ENCODE measurements at places on chromosomes 5 and 9. TPM values are rescaled to one million over a fixed set of nuclear protein-coding genes. Genes with fewer than 3 reads are reported as not detected.

FOXI1 gene
- not detected for total RNA-seq

FKBP15 gene
- total RNA-seq, result 17.6 TPM

GRCh38 chr5:107894361-107894760 lies 223.6 kb upstream of the EFNA5 start:
- DNase-seq, result no peak
- H3K4me1 ChIP-seq, result no peaks in the 10 kb centered on the region
- no peaks in the 10 kb centered on the region for H3K27me3 ChIP-seq
- H3K36me3 ChIP-seq, result no peaks in the 10 kb centered on the region
- H3K27ac ChIP-seq, result no peak overlapping the region

OR1J2 gene
- total RNA-seq, result not detected

RMI1 gene
- 4.1 TPM for total RNA-seq

DNA sequence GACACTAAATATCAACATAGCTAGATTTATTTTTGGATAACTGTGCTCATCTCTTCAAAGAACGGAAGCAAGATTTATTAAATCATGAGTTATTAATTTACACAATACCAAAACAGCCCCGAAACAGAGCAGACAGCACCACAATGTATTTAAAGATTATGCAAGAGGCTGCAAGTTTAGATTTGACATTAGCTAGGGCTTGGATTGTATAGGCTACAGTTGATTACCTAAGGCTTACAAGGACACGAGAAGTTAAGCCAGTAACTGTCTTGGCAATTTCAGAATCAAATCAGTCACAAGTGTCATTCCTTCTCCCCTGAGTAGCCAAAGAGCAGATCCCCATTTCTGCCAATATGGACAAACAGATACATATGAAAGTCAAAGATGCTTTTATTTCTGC lies 152.6 kb downstream of the MED27 start:
- H3K27ac ChIP-seq, result no peak overlapping the region
- no peak overlapping the region for H3K4me3 ChIP-seq
- no peaks in the 10 kb centered on the region for H3K27me3 ChIP-seq
- DNase-seq, result no peak
- H3K4me1 ChIP-seq, result peaks cover 12% of the 10 kb centered on the region
